ENCODE measurements at places on chromosomes 12 and 14. TPM values are rescaled to one million over a fixed set of nuclear protein-coding genes. Genes with fewer than 3 reads are reported as not detected.

- DNase-seq = no peak
These were observed 4.9 kb downstream of the PLEKHG3 start for GRCh38 chr14:64709126-64709525.

GRCh38 chr12:38875586-38876228 is 29.7 kb downstream of the CPNE8 start:
- no peak for DNase-seq

DNA sequence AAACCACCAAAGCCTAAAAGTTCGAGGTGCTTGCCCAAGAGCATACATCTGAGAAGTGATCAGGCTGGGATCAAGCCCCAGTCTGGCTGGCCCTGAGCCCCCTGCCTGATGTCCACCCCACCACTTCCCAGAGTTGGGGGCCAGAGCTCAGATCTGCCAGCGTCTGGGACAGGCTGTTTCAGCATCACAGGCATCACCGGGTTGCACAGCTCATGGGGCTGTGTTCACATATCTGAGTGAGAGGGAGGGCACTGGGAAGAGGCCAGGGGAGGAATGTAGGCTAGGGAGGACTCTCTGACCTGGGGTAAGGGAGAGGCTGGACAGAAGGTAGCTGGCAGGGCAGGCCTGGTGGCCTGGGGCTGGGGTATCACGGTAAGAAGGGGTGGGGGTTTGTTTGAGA is 6.0 kb downstream of the TGM1 start:
- no peak for DNase-seq

Gene SMOC1
- total RNA-seq = not detected

GRCh38 chr12:49098035-49098451 is 3.4 kb upstream of the DHH start:
- no peak for DNase-seq

- DNase-seq = no peak
These were observed 19.0 kb downstream of the ASB2 start for GRCh38 chr14:93957333-93957710.

DNA sequence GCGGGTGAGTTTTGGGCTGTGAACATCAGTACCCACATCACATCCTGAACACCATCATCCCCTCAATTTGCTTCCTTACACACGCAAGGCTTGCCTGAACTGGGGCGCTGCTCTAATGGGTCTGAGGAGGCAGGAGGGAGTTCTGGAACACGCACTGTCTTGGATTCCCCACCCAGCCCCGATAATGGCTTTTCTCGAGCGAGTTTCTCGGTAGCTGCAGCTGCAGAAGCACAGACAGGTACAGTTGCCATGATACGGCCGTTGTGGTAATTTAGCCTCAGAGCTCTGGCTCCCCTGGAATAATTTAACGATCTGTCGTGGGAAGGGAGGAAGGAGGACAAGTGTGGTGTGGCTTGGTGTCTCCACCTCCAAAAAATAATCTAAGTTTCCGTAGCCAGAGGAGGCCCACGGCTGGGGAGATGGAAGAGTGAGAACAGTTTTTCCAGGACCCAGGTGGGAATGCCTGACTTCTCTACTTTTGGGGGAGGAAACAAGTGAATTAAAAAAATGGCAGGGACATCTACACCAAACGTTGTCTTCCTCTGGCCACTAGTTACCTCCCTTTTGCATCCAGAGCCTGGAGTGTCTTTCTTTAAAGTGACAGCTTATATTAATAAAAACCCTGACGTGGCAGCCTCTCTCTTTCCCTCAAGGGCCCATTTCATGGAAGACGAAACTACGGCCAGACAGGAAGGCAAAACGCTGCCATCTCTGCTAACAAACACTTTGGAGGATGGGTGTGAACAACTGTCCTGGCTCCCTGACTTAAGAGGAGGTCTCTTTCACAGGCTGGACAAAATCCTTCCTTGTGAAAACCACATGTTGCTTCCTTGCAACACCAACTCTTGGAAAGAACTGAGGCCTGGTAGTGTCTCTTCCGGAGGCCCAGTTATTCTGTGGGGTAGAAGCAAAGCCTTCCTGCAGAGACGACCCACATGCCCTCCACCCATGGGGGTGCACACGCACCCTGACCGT is 84.8 kb downstream of the RBM19 start:
- no peak for DNase-seq

Gene PTPRO
- total RNA-seq = 0.72 TPM

Gene FAM186B
- 0.29 TPM for total RNA-seq

Gene LRRK2
- 2.3 TPM for total RNA-seq

Gene YARS2
- 20.3 TPM for total RNA-seq

GRCh38 chr14:86533834-86534233 is 1003.9 kb downstream of the FLRT2 start:
- DNase-seq = no peak

Gene ASB2
- total RNA-seq = 0.78 TPM

Gene CTSG
- total RNA-seq = not detected

DNA sequence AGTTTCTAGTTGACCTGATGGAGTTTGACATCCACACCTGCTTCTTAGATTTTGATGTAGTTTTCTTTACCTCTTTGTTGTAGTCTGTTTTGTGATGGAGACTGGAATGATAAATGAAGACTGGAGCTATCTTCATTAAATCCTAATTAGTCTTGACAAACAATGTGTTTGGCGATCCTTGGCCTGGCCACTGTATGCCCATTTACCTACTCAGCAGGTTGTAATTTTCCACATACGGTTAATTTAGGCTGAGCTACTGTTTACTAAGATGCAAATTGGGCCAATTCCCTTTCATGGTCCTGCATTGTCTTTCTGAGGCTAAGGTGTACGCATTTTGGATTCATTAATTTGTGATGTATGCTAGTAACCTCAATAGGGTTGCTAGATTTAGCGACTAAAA is at the start of gene TAS2R7:
Gene TAS2R7, minus strand, starts transcription at position 41 of the 400 bp plus-strand sequence. CDS start 57 bp downstream, outside the sequence.
- DNase-seq = no peak

DNA sequence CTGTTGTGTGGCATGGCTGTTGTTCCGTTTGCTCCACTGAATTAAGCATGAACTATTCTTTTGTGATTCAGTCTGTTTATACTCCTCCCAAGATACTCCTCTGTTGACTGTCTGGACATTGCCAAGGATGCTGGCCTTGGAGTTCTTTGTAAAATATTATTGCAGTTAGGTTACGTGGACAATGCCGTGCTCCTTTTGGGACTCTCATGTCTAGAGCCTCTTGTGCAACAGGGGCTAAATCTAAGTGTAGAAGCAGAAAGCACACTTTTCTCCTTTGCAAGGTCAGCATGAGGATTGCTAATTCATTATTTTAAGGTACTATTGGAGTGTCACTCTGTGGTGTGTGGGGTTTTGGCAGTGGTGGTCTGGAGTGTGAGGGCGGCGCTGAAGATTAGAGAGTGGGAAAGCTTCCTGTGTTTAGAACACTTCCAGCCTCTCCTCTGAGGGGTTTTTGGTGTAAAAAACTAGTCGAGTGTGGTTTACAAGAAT is 125.4 kb downstream of the SAMD4A start:
- DNase-seq = no peak

DNA sequence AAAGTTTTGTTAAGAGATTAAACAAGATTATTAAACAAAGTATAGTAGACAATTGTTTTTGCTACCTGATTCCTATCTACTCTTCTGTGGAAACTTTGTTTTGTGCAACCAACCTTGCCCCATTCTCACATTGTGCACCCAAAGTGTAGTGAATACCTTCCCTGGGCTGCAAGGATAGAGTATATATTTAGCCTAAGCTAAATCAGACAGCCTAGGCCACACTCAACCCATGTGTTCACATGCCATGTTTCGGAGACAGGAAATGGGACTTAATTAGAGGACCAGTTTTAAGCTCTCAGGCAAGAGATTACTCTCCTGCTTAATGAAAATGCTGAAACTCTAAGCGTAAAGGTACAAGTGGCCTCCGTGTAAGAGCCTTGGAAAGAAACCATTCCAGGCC is 734.9 kb upstream of the USP15 start:
- no peak for DNase-seq

DNA sequence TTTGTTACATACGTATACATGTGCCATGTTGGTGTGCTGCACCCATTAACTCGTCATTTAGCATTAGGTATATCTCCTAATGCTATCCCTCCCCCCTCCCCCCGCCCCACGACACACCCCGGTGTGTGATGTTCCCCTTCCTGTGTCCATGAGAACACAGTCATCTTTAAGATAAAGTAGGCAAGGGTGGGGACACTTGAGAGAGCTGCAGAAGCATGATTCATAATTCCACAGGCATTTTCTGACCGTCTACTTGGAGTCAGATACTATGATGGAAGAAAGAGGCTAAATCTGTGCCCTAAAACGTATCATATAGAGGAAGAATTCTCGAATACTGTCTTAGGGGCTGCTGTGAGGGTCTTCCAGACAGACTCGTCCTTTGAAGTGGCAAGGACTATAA is 145.9 kb upstream of the VASH1 start:
- DNase-seq = no peak

Data from RPMI7951 (cell line).